Esophagus squamous epithelium (tissue), 5 donors: ENCODE measurements at places on chromosomes 13 and 19.

GRCh38 chr13:48078251-48078656 is 16.6 kb downstream of the MED4 start:
- DNase-seq = no peak

- no peak for DNase-seq
Observed at GRCh38 chr13:30831515-30831914, 74.6 kb upstream of the MEDAG start.

DNA sequence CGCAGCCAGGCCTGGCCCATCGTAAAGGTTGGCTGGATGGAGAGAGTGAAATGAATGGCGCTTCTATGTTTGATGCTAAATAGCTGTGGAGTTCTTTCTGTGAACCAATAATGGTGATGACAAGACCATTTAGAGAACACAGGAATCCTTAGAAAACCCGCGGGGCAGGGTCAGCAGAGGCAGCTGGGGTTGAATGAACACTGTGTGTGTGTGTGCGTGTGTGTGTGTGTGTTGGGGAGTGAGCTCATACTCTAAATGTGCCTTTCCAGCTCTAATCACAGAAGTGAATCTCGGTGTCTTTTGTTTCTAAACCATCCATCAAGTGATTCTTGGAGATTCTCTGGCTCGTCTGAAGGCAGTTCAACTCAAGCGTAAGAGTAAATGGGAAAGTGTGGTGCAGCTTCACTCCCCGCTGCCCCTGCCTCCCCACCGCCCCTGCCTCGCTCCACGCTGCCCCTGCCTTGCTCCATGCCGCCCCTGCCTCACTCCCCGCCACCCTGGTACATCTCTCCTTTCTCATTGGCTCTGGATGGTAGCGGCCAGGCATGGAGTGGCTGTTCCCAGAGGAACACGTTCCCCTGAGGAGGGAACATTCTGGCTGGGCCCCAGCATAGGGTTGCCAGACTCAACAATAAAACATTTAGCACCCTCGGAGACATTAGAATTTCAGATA is 21.2 kb downstream of the TMPRSS9 start:
- DNase-seq = no peak

- no peak for DNase-seq
Observed at GRCh38 chr19:44438441-44438840, 9.8 kb downstream of the ZNF229 start.

GRCh38 chr19:1087813-1088415 is 7.3 kb downstream of the POLR2E start:
- DNase-seq = no peak

GRCh38 chr19:8517551-8518442 is 3.8 kb upstream of the ZNF414 start:
- no peak for DNase-seq

DNA sequence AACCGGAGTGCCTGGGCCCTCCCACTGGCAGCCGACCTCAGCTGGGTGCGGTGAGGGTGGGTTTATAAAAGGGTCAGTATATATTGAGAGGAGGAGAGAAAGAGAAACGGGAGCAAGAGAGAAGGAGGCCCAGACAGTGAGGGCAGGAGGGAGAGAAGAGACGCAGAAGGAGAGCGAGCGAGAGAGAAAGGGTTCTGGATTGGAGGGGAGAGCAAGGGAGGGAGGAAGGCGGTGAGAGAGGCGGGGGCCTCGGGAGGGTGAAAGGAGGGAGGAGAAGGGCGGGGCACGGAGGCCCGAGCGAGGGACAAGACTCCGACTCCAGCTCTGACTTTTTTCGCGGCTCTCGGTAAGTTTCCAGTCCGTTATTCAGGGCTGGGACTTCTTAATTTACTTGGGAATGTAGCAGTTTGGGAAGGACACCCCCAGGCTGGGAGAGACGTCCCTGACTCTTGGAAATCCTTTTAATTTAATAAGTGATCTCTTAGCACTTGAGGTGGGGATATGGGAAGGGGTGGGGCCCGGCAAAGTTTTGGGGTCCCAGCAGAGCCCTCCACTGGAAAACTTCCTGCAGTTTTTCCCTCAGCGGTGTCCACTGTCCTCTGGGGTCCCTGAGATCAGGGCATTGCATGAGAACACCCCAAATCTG is at the start of gene EMP3:
EMP3 (plus strand) TSS at position 288 of the 646 bp plus-strand sequence. CDS start 1,293 bp downstream, outside the sequence.
- DNase-seq = no peak

GRCh38 chr13:111210544-111211469 is 95.7 kb downstream of the ARHGEF7 start:
- no peak for DNase-seq

DNA sequence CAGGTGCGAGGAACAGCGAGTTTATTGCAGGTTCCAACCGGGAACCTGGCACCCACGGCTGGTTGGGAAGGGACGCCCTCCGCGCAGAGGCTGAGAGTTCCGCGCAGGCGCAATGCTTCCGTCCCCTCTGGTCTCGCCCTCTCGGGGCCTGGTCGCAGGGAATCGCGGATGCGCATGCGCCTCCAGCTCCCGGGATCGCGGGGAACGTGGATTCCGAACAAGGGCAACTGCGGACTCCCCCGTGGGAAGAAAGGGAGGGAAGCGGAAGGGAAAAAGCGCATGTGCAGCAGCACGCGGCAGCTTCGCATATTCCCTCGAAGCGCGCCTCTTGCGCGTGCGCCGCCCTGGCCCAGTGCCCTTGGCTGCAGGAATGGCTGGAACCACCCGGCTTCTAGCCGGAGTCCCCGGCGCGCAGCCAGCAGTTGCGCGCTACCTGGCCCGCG is 1.1 kb downstream of the TSSK6 start:
- no peak for DNase-seq

DNA sequence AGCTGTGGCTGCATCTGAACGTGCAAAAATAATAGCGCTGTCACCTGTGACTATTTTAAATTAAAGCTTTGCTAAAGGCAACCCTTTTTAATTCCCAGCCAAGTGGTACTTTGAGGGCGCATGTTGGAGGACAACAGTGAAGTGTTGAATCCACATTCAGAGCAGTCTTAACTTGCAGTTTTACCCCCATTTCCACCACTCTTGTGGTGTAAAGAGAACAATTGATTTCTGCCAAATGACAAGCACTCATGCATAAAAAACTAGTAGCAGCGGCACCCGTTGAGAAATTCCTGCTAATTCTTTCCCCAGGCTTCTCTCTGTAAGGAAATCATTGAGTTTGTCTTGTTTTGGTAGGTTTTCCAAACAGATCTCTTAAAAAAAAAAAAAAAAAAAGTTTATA is 1033.3 kb downstream of the EFNB2 start:
- no peak for DNase-seq

- DNase-seq = no peak
Observed at GRCh38 chr13:50361282-50361681, 346.0 kb downstream of the KCNRG start.

DNA sequence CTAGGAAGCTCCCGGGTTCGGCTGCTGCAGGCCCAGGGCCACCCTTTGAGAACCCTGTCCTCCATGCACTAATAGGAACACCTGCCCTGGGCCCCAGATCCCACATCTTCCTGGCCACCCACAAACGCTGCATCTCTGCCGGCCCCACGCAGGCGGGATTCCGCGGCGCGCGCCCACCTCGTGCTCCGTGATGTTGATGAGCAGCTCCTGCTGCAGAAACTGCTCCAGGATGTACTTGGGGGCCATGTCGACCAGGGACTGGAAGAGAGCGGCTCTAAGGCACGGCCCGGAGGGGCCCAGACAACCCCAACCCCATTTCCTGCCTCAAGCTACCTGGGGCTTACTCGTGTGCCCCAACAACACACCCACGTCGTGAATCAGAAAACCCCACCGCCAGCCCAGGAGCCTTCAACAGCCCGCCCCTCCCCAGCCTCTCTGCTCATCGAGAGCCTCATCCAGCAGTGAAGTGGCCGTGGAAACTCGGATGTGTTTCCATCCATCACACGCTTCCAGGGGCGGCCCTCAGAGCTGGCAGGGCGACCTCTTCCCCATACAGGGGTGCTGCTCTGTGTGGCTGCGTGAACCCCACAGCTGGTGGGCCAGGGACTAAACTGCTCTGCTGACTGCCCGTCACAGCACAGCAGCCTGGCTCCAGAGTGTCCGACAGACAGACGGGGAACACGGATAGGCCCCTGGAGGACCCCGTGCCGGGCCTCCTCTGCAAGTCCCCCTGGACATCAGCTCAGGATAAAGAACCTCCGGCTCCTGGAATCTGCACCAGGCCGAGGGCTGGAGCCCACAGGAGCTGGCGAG is 4.2 kb downstream of the POLR2E start:
- no peak for DNase-seq

GRCh38 chr19:35267353-35267817 is 1.4 kb upstream of the USF2 start:
- DNase-seq = no peak

DNA sequence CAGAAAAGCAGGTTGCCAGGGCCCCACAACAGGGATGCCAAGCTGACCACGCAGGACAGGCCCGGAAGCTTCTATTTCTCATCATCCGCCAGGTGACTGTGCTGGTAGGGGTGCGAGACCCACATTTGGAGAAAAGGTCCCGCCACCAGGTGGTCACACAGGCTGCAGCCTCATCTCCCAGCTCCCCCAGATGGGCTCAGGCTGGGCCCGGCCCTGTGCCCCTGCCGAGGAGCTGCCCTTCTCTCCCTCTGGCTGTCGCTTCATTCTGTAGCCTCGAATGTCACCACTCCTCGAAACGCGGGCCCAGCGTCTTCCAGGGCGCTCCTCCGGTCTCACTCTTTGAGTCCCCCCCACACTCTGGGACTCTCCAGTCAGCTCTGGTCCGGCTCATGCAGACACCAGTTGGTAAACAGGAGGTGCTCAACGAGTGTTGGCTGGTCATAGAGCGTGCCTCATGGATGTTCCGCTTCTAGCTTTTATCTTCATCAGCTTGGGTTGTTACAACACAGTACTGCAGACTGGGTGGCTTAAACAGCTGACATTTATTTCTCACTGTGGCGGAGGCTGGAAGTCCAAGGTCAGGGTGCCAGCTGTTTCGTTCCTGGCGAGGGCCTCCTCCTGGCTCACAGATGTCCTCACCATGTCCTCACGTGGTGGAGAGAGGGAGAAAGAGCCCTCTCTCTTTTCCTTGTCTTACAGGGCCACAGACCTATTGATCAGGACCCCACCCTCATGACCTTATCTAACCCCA is 87.1 kb downstream of the TEX29 start:
- DNase-seq = no peak

DNA sequence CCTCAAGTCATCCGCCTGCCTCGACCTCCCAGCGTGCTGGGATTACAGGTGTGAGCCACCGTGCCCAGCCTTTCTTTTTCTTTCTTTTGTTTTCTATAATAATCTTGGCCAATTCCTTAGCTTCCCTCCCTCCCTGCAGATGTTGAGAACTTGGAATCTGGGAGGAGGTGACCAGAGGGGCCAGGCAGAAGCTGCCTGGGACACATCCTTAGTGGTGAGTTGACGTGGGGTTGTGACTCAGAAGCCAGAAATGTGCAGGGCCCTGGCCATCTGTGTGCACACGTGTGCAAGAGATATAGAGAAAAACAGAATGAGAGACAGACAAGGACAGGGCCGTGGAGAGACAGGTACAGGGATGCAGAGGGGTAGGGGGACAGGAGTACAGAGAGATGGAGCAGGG is 154.3 kb downstream of the SIPA1L3 start:
- DNase-seq = no peak

DNA sequence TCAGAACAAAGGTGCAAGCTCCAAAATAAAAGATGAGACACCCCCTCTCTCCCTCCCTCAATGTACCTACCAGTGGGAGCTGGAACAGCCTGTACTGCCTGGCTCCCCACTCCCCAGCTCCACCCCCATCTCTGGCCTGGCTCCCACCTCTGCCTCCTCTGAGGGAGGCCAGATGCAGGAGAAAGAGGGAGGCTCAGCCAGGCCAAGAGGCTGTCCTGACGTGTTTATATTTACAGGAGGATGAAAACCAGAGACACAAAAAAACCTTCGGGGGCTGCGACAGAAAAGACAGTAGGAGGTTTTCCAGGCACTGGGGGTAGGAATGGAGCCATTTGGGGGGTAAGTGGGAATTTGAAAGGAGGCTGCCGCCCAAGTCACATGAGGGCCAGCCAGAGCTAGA is 19.7 kb downstream of the ARHGEF18 start:
- no peak for DNase-seq

DNA sequence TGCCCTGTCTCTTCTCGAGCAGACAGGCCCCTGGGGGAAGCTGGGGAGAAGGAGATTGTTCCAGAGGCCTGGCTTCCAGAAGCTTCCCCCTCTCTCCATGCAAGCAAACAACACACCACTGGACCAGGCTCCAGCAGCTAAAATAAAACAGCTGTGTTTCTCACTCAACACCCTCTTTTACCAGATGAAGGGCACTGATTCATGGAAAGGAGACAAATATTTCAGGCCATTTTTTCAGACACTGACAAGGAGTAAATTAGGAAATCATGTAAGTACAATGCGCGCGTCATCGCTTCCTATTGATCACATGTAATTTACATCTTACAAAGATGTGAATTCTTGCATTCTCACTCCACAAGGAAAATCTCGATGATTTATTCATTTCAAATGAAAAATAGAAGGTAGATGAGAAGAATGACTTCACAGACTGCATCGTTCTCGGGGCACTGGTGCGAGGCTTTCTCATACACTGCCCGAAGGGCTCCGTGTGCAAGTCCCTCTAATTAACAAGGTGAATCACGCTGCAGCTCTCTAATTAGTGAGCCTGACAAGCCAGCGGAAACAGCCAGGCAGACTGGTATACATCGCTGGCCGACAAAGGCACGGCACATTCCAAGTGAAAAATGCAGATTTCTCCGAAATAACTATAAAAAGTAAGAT is 153.6 kb downstream of the KCTD15 start:
- DNase-seq = no peak
